Hair follicle dermal papilla cell (primary cell): ENCODE measurements at places on chromosomes 6 and 20. TPM values are rescaled to one million over a fixed set of nuclear protein-coding genes. Genes with fewer than 3 reads are reported as not detected.

The FNDC11 gene
- total RNA-seq = 0.65 and 0.73 TPM in 2 replicates

The PPIL6 gene
- total RNA-seq = 2.1 and 2.3 TPM in 2 replicates

The IL17F gene
- not detected in 2 replicates for total RNA-seq

The SPATS1 gene
- not detected in 2 replicates for total RNA-seq
